ENCODE measurements at places on chromosomes 16 and 17.

DNA sequence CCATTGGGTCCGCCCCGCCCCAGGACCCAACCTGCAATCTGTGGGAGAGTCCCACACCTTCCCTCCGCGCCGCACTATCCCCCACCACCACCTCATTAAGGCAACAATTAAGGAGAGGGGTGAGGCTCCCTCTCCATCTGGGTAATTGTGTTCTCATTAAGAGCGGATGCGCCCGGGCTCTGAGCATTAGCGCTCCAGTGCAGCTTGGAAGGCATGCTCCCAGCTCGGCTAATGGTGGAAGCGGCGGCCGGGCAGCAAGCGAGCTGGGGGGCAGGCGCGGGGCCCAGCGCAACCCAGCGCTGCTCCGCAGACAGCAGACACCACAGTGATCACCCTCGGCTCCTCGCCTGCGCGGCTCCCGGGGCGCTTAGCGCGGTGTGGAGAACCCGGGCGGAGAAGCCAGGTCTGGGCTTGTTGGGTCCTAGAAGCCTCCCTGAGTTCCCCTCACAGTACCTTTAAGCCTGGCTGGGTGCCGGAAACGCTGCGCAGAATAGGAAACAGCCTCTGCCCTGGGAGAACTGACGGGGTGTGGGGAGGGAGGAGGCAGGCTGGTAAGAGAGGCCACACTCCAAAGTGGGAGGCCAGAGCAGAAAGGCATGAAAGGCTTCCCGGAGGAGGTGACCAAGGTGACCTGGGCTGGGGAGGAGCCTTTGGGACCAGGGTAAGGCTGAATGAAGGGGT, 6.4 kb downstream of the CBLN1 start:
- DNase-seq, result no peak

DNA sequence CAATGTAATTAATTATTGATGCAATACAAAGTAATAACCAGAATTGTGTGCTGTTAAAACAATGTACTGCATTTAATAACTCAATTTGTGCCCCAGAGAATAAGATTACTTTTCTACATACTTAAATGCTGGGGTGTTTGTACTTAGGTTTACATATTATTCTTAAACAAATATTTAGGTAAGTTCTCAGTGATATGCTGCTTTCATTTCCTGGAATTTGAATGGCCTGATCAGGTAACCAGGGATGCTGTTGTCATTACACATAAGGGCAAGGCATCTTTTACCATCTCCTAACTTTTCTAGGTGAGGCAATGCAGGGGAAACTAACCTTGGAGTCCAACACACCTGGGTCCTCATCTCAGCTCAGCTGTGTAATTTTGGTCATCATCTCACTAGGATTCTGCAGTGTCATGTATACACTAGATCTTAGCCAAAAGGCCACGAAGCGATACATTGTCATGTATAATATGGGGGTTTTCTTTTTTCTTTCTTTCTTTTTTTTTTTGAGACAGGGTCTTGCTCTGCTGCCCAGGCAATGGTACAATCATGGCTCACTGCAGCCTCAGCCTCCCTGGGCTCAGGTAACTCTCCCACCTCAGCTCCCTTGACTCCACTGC, 45.2 kb downstream of the MYO1D start:
- DNase-seq, result no peak

DNA sequence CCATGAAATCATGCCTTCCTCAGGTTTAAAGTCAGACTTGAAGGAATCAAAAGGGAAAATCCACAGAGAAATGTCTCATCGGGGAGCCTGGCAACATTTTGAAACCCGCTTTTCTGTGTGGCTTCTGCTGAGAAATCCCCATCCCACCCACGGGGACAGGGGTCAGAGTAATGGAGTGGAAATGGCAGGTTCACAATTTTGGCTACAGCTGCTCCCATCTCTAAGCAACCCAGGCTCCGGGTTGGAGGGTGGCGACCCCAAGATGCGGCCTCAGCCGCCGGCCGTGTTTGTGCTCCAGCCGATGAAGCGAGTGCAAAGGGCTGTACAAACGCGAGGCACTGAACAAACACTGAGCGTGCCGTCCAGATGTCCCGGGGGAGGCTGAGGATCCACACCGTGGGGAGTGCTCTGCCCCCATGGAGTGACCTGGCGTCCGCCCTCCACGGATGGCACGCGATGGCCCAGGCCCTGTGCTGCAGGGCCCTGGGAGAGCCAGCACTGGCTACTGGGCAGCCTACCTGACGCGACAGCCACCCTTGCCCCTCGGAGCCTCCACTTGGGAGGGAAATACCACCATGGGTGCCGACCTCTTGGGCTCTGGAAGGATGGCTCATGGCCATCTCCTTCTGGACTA, 22.2 kb downstream of the SLC43A2 start:
- no peak for DNase-seq

DNA sequence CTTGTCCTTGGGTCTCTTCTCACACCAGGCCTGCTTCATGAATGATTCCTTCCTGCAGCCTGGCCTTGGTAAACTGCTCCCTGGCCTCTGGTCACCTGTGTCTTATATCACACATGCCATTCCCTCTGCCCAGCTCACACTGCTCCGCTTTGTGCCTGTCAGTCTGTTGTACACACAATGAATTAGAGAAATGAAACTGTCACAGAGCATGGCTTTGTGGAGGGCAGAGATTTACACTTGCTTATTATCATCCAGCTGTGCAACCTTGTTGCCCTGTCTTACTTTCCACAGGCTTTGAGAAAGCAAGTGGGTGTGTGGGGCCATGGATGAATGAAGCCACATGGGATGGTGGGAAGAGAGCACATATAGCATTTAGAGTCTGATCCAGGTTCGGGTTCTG, 22.4 kb downstream of the ALDH3A2 start:
- no peak for DNase-seq

- no peak for DNase-seq
Observed at GRCh38 chr17:76701471-76701967, 9.2 kb downstream of the MXRA7 start.

- no peak for DNase-seq
Observed at GRCh38 chr17:72970797-72971196, 121.7 kb downstream of the SLC39A11 start.

DNA sequence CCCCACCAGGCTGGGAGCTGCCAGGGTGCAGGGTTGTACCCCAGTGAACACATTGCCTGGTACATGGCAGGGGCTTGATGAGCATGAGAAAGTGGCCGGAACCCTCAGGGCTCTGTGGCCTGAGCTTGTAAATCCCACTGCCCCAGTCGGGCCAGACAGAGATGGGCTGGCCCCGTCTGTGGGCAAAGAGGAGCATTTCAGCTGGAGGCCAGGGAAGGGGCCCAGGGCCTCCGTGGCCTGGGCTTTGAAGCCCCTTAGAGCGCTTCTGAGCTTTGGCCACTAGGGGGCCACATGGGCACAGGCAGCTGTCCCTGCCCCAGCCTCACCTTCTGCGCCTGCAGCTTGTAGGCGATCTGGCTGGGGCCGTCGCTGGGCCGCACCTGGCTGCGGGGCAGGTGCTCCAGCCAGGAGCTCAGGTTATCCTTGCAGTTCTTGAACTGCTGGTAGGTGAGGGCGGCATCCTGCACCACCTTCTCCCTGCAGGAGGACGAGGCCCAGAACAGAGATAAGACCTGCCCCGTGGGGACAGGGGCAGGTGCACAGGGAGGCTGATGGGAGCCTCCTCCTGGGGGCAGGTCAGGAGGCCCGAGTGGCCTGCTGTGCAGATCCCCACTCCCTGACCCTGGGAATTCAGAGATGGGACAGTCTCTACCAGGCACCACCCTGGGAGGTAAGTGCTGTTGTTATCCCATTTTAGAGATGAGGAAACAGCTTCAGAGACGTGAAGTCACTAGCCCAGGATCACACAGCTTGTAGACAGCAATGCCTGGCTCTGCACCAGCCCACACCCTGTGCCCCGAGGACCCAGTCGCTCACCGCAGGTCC, 12.8 kb downstream of the EVPL start:
- DNase-seq, result peak; percentile 82

DNA sequence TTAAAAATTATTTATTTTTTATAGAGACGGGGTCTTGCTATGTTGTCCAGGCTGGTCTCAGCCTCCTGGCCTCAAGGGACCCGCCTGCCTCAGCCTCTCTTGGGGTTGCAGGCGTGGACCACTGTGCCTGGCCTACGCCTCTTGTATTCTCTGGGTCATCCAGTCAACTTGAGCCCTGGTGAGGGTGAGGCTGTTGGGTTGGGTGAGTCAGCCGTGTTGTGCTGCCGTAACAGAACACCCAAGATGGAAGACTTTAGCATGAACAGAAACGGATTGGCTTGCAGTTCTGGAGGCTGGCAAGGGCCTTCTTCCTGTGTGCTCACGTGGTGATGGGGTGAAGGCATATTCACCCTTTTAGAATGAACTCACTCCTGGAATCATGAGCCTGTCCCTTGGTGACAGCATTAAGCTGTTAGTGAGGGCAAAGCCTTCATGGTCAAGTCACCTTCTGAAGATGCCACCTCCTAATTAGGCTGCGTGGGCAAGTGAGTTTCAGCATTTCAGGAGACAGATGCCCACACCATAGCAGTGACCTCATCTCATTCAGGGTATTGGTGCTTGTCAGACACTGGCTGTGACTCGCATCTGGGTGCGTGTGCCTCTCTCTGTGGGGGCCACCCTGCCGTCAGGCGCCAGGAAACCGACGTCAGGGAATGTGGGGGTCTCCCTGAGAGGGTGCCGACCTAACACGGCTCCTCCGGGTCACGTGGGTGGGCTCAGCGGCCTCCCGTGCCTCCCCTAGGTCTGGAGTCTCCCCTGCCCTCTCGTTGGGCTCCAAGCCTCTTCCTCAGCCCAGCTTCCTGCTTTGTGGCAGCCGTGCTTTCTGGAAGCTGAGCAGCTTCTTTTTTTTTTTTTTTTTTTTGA, 49.8 kb downstream of the WDR45B start:
- no peak for DNase-seq

DNA sequence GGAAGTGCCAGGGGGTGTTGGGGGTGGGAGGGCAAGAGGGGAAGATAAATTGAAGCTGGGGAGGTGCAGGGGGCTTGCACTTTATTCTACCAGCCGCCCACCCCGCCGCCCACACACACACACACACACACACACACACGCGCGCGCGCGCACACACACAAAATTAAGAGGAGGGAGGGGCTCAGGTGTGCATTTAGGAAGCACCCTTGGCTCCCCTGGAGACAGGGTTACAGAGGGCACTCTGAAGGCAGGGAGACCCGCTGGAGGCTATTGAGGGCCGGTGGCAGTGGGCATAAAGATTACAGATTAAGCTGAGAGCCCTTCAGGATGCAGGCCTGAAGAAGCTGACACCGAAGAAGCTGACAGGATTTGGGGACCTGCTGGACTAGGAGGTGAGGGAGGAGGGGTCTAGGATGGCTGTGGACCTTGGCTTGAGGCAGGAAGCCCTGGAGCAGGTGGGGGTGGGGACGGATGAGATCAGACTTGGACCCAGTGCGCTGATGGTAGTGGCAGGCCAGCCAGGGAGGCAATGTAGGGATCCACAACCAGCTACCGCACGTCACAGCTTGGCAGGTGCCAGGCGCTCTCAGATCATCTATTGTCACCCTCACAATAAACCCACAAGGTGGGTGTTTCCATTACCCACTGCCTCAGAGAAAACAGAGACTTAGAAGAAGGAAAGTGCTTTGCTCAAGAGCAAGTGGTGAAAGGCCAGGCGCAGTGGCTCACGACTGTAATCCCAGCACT, 772 bp upstream of the SAMD14 start:
- no peak for DNase-seq

GRCh38 chr17:79872762-79873161, 33.5 kb upstream of the CBX4 start:
- DNase-seq, result no peak

Data from DND-41 (cell line).